ENCODE measurements at places on chromosomes 7 and 10.

GRCh38 chr10:76082956-76083355 lies 651.5 kb downstream of the LRMDA start:
- no peak for DNase-seq

- no peak for DNase-seq
These were observed 322.3 kb upstream of the NFE2L3 start for GRCh38 chr7:25829663-25830062.

- no peak for DNase-seq
These were observed 89.4 kb downstream of the FAS start for GRCh38 chr10:89079961-89080360.

GRCh38 chr10:70067586-70067985 lies 14.9 kb downstream of the MACROH2A2 start:
- no peak for DNase-seq

GRCh38 chr7:46363688-46364087 lies 442.6 kb upstream of the IGFBP3 start:
- no peak for DNase-seq

- DNase-seq: no peak
These were observed 32.7 kb downstream of the SNX8 start for GRCh38 chr7:2281541-2281940.

- no peak for DNase-seq
These were observed 740.4 kb upstream of the IGFBP3 start for GRCh38 chr7:46661431-46661830.

DNA sequence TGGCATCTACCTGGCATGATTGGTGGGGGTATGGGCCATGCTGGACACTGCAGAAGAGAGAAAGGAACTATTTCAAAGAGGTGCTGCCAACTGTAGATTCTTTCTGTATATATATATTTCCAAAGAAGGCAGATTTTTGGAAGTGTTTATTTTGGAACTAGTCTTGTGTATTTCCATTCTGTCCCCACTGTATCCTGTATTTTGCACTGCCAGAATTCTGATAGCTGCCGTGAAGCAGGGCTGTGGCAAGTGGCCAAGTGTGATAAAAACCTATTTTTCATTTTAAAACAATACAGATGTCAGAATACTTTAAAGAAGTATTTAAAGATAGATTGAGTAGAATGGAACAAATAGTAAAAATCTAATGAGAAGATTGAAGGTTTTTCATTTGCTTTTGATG lies 17.1 kb downstream of the MCU start:
- peak; percentile 60 for DNase-seq

- no peak for DNase-seq
These were observed 7.4 kb downstream of the IGF2BP3 start for GRCh38 chr7:23462846-23463245.

DNA sequence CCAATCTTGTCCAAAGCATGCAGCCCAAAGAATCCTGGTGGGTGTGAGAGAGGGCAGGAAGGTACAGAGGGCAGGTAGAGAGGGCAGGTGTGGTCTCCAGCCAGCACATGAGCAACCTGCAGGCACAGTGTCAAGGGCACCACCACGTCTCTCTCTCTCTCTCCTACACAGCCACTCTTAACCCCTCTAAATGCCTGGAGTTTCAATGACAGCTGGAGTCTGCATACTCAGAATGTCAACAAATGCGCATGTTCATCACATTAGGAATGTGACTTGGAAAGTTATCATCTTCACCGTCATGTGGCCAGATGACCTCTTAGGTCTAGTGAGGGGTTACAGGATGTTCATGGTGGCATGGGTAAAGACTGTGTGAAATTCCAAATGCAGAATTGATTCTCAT lies 456.8 kb downstream of the SORCS1 start:
- DNase-seq: no peak

GRCh38 chr10:86172301-86172700 lies 194.3 kb downstream of the GRID1 start:
- DNase-seq: no peak

- no peak for DNase-seq
These were observed 44.0 kb downstream of the CREB3L2 start for GRCh38 chr7:137957887-137958286.

DNA sequence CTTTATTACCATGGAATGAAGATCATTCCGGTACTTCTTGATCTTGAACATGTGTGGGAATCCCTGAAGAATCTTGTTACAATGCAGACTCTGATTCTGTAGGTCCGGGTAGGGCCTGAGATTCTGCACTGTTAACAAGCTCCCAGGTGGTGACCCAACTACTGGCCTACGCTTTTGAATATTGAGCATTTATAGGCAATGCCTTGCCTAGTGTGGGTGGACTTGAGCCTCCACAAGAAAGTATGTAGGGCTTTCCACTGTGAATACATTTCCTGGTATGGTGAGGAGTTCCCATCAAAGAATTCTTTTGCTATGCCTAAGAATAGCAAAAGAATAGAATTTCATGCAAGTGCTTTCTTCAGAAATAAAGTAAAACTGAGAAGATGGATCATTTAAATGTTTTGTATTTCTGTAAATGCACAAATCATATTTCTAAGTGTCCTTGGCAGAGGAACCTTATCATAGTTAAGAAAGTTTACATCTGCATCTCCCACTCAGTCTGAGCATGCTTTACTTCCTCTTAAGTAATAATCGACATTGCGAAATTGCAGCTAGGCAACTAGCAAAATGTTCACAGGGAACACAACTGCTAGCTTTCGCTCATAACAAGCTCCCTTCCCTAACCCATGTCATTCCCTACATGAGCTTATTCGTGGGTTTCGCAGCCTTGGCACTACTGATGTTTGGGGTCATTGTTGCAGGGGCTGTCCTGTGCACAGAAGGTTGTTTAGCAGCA lies 71.4 kb downstream of the AHR start:
- no peak for DNase-seq

DNA sequence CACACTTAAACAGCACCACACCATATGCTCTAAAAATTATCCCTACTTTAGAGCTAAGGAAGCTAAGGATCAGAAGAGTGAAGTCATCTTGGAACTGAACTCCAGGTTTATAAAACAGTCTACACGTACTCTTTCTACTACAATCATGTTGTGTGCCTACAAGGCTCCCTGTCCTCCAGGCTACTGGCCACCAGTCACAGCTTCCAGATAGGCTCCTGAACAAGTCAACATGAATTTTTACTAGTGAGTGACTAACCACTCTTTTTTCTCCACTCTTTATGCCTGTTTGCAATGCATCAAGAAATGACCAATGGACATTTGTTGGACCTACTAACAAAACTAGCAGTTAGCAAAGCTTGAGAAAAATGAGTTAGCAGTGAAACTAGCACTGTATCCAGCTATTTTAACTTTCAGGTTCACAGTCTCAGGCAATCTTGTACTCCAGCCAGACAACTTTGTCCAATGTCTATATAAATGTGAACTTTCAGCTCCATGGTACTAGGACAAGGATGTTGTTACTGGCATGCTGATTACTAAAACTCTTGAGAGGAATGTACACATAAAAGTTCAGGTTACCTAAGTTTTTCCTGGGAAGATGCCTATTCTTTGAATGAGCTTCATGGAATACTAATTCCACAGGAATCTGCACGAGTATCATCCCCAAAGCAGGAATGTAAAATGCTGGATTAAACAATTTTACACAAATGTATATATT lies 180.0 kb downstream of the BTAF1 start:
- DNase-seq: no peak

GRCh38 chr7:37467002-37467401 lies 18.3 kb upstream of the ELMO1 start:
- DNase-seq: no peak

DNA sequence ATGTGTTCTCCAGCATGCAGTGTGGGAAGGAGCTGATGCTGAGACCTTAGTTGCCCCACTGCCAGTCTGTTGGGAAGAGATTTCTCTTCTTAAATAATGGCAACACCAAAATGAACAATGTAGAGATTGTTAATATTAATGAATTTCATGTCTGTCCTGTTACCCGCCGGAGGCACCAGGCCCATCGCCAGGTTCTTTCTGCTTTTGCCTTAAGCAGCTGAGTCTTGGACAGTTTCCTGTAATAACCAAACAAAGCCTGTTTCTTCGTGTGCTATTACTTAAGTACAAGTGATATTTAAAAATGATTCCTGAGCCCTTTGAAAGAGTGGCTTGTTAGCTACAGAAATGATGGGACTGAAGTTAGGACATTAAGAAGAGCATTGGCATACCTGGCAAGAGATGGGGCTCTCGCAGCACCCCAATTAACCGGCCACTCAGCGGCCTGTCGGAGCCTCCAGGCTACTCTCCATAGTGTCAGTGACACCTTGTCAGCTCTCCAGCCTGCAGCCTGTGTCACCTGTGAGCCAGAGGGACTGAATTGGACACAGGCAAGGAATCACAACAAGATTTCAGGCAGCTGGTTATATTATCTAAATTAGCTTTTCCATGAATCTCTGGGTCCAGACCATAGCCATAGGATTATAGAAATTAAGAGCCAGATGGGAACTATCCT lies 142.0 kb downstream of the CELF2 start:
- DNase-seq: no peak

- DNase-seq: no peak
These were observed 156.3 kb upstream of the TMEM106B start for GRCh38 chr7:12054830-12055229.

DNA sequence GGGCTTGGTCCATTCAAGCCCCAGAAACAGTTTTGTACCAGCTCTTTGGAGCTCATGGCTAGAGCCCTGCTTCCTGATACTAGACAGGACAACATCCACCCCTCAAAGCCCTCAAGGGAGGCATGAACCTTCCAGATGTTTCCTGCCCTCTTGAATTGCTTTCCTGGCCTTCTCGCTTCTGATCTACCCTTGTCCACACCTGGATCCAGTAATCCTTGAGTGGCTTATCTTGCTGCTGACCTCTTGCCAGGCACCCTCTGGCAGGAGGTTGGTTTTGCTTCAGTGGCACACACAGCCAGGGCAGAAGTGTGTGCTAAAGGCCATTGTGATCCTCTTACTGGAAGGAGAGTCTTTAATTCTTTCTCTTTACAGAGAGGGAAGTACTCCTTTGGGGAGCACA lies 495.8 kb downstream of the PLXNA4 start:
- no peak for DNase-seq

DNA sequence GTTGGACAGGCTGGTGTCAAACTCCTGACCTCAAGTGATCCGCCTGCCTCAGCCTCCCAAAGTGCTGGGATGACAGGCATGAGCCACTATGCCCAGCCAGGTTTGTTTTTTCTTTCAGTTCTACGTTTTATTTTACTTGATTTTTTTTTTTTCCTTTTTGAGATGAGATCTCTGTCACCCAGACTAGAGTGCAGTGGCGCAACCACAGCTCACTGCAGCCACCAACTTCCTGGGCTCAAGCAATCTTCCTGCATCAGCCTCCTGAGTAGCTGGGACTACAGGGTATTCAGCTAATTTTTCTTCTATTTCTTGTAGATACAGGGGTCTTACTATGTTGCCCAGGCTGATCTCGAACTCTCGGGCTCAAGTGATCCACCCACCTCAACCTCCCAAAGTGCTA lies 24.3 kb downstream of the GDI2 start:
- no peak for DNase-seq

GRCh38 chr7:105153531-105153930 lies 139.5 kb downstream of the KMT2E start:
- no peak for DNase-seq

- no peak for DNase-seq
These were observed 236.0 kb downstream of the INHBA start for GRCh38 chr7:41466760-41467384.

DNA sequence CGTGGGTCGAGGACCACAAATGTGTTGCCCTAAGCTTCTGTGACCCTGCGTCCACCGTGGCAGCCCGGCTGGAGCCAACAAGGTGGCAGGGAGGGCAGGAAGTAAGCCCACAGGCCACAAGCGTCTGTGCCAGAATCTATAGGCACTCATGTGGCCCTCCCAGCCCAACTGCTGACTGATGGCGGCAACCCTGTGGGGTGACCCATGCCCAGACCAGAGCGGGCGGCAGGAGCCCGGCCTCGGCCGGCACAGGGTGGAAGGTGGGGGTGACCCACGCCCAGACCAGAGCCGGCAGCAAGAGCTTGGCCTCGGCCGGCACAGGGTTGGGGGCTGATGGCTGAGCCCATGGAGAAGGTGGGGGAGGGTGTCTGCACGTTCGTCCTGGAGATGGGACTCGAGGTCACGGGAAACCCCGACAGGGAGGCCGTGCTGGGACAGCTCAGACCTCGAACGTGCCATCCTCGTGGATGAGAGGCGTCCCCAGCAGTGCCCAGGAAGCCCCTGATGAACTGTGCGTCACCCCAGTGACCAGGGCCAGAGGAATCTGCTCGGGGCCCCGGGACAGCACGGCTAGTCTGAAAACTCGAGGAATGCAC lies 181.0 kb downstream of the ELFN1 start:
- DNase-seq: no peak

DNA sequence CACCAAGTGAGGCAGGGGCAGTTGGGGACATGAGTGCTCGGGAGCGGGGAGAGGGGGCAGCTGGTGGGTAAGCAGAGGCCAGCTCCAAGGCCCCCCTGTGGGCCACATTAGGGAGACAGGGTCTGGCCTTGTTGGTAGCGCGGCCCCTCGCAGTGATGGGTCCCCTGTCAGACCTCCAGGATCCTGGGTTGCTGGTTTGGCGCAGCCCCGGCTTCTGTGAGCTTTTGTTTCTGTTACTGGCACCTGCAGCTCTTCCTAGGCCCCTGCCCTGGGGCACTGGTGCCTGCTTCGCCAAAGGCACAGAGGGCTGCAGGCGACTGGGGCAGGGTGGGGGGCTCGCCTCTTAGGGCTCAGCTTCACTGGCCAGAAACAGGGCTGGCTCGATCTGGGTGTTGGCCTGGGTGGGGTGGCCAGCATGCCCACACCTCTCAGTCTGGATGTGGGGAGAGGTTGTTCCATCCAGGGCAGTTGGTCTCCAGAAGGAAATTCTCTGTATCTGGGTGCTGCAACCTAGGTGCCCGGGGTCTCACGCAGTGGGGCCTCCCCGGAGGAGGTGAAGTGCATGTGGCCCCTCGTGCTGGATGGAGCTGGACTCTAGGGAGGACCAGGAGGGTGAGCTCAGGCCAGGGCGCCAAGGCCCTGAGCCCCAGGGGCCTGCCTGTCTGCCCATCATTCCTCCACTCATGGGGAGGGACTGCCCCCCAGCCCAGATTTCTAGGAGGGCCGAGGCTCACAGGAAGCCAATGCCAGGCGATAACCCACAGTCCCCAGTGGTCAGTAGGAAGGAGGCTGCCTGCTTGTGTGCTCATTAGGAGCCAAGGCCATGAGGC lies 138.6 kb downstream of the LHPP start:
- no peak for DNase-seq

- DNase-seq: no peak
These were observed 264.3 kb downstream of the RNLS start for GRCh38 chr10:88318803-88319202.
